ENCODE measurements at places on chromosomes 11 and 22. TPM values are rescaled to one million over a fixed set of nuclear protein-coding genes. Genes with fewer than 3 reads are reported as not detected.

The KCNQ1 gene
- total RNA-seq, result not detected

The TKFC gene
- total RNA-seq, result 18.8 TPM

The CASP12 gene
- total RNA-seq, result under 0.01 TPM

The NXPE1 gene
- total RNA-seq, result not detected

The CASP5 gene
- not detected for total RNA-seq

The EHF gene
- total RNA-seq, result 0.28 TPM

The GLYAT gene
- total RNA-seq, result not detected

The GAL gene
- not detected for total RNA-seq

The DLG2 gene
- 1.4 TPM for total RNA-seq

The SYT8 gene
- not detected for total RNA-seq

The MRGPRX4 gene
- total RNA-seq, result not detected

The PARVA gene
- total RNA-seq, result 38.6 TPM

The ACTN3 gene
- under 0.01 TPM for total RNA-seq

The CALCA gene
- not detected for total RNA-seq

The PLEKHB1 gene
- total RNA-seq, result 1.1 TPM

The SULT4A1 gene
- total RNA-seq, result under 0.01 TPM

The TRIM48 gene
- total RNA-seq, result not detected

The OR8D1 gene
- total RNA-seq, result under 0.01 TPM

The GRAP2 gene
- not detected for total RNA-seq

The SUSD2 gene
- 20.9 TPM for total RNA-seq

The SCUBE1 gene
- not detected for total RNA-seq
